ENCODE measurements at places on chromosomes 7 and 10.

DNA sequence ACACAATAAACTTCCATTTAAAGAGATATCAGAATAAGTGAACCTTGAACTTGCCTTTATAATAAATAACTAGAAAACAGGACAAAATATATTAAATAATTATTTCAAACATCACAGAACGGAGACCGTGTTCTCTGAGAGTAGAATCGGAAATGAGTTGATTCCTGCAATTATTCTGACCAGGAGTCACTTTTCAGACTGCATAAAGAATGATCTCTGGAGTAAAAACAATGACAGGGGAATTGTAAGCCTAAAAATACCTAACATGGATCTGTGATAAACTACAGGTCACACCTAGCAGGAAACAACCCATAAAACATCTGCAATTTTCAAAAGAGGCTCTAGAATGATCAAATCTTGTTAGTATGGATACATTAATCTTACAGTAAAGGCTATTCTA, 577.5 kb upstream of the SORCS1 start:
- no peak for DNase-seq

GRCh38 chr10:73803680-73804286, 7.6 kb downstream of the NDST2 start:
- DNase-seq: no peak

DNA sequence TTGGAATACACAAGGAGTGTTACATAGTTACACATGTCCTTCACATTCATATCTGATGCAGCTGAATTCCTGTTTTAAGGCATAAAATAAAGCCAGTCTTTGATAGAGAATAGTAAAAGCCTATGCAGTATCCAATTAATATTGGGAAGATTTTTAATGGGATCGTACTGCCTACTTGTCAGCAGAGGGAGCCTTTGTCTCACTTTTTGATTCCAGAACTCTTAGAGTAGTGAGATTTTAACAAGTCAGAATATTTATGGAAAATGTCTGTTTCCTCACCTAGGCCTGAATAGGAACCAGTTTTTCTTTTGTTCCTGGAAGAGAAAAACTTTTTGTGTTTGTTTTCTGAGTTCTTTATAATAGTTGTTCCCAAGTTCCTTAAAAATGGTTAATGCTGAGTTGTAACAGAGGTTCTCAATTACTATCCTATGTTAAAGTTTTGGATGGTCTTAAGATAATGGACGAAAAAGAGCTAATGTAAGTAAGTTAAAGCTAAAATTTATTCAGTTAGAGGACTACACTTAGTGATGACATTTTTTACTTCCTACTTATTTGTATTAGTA, 114.0 kb downstream of the BBS9 start:
- DNase-seq: no peak

DNA sequence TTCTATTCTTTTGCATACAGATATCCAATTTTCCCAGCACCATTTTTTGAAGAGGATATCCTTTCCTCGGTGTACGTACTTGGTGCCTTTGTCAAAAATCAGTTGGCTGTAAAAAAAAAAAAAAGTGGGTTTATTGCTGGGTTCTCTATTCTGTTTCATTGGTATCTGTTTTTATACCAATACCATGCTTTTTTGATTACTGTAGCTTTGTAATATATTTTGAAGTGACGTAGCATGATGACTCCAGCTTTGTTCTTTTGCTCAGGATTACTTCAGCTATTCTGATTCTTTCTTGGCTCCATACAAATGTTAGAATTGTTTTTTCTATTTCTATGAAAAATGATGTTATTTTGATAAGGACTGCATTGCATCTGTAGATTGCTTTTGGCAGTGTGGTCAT, 165.5 kb downstream of the MLLT10 start:
- DNase-seq: no peak

DNA sequence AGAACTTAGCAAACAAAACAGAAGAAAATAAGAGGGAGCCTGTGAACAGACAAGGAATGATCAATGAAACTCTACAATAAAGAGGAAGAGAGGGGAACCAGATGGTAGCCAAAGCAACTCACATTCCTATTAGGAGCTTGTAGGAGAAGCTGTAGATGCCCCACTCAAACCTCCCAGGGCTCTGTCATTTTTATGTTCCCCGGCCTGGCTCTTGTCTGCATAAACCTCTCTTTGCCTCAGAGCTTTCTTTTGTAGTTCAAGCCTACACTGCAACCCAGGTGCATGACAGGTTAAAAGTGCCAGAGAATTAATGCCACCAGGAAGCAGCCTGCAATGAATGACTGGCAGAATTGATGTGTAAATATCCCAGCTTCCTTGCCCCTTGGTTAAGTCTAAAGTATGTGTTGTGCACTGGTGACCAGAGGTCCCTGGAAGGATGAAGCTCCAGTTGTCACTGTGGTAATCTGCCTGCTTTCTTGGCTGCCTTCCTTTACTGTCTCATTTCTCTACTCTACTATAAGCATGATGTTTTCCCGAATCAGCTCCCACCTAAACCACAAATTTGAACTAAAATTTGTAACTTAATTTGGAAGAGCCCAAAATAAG, 40.4 kb downstream of the HDAC9 start:
- DNase-seq: no peak

DNA sequence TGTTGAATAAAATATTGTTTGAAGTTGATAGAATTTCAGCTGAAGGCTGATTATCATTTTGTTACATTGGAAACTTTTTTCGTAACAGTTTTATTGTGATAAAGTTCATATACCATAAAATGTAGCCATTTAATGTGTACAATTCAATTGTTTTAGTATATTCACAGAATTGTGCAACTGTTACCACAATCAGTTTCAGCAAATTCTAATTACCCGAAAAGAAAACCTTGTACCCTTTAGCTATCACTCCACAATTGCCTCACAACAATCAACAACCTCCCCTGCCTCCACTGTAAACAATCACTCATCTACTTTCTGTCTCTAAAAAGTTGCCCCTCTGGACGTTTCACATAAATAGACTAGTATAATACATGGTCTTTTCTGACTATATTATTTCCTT, 179.7 kb upstream of the BET1 start:
- no peak for DNase-seq

DNA sequence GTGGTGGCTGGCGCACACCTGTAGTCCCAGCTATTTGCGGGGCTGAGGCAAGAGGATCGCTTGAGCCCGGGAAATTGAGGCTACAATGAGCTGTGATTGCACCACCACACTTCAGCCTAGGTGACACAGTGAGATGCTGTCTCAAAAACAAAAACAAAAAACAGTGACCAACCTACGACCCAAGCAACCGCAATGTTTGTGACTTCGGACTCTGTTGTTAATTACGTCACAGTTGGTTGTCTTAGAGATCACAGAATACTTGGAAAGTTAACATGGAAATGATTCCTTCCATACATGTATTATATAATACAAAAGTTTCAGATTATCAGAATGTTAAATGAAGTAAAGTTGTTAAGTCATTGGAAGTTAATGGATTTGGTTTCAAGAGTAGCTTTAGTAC, 106.2 kb downstream of the REEP3 start:
- no peak for DNase-seq

DNA sequence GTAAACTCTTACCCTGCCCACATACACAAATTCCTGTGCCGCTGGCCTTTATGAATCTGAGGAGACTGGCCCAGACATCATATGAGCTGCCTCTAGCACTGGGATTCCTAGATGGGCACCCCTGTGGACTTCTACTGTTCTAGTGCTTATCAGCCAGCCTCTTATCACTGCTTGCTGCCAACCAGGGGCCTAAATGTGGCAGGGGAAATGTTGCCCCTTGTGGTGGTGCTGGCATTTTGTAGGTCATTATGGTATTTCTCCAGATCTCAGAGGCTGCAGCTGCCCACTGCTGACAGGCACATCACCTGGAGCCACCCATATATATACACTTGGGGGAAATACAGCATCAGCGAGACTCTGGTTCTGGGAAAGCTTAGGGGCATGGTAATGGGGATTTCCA, 5.4 kb downstream of the SFR1 start:
- no peak for DNase-seq

DNA sequence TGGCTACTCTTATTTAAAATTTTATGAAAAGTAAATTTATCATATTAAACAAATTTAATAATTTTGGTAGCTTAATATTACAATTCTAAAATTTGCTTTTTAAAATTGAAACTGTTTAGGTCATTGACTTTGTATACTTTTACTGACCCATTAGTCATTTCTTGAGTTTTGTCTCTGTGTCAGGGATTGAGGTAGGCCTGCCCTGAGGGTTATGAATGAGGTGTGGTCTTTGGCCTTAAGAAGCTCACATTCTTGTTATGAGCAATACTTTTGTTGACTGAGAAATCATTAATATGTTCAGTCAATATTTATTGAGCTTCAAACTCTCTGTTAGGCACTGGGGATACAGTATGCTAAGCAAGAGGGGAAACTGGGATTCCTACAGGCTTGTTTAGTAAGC, 47.0 kb upstream of the RPA3 start:
- no peak for DNase-seq

DNA sequence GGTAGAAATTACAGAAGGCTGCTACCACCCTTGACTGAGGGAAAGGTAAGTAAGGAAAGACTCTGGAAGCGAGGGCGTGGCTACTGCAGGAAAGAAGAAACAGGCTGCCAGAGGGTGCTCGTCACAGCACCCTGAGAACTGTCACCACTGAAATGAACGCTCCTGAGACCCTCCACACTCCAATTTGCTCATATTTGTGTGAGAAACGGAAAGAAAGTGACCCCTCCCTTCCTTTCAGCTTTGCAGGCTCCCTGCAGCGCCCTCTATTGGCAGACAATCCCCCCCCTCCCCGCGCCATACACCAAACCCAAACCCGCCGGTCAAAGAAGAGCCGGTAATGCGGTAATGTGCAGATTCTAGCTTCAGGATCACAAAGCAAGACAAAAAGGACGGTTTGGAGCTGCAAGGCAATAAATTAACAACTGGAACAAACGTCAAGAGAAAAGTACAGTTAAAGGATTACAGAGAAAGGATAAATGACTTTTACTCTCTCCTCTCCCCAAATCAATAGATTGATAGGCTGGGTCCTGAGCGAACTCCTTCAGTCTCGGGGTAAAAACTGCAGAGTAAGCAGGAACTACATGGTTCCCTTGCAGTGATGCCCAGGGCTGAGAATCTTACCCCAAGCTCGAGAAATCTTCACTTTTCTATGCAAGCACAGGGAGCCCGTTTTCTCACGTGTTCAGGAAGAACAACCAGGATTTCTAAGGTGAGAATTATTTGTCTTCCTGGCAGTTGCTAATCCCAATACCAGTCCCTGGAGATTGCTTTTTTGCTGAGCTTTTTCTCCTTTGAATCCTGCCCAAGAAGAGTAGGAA, 47.6 kb downstream of the STEAP1B start:
- no peak for DNase-seq

DNA sequence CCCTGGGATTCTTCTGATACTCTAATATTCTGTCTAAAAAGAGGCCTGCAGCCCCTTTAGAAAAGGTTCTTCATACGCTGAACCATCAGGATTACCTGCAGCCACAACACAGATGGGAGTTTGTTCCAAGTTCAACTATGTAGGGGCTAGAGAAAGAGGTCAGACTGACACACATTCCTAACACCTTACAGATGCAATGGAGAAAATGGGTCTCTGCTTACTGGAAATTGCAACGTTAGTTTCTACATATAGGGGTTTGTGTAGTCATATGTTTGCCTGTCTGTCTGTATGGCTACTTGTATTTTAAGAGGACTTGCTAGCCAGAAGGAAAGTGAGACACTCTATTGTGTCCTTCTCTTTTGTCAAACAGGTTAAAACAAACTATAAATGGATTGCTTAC, 618.5 kb downstream of the INHBA start:
- DNase-seq: no peak

GRCh38 chr7:102155821-102156441, 130.7 kb upstream of the SH2B2 start:
- no peak for DNase-seq

- no peak for DNase-seq
These were observed 44.6 kb upstream of the ANAPC16 start for GRCh38 chr10:72171175-72171630.

- DNase-seq: no peak
These were observed 72.3 kb downstream of the AMZ1 start for GRCh38 chr7:2760098-2760889.

- no peak for DNase-seq
These were observed 32.9 kb downstream of the AUTS2 start for GRCh38 chr7:69631131-69631530.

DNA sequence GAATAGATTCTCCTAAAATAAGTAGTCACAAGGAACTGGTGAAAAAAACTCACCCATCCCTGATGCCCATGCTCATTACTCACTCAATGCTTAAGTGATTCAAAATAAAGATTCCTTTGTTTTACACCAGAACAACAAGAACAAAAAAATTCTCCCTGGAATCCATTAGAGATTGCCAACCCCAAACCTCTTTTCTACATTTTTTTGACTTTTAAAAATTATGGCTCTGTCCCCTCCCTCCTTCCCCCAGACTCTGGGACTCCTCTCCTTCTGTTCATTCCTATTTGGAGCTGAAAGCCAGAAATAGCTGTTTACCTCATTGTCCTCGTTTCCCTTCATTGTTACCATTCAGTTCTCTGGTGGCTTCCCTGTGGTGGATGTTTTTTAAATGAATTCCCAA, 63.2 kb upstream of the FHIP2A start:
- DNase-seq: no peak

DNA sequence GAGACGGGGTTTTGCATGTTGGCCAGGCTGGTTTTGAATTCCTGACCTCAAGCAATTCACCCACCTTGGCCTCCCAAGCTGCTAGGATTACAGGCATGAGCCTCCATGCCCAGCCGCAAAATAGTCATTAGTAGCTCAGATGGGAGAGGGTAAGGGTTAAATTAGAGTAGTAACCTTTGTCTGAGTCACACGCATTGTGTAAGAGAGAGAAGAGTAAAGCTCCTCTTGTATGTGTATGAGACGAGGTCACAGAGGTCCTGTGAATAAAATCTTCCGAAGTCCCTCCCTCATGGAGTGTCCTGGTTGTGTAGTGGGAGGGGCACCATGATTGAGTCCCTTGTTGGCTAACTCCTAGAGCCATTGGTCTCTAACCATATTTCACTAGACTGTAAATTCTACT, 85.2 kb upstream of the CDC14C start:
- no peak for DNase-seq

DNA sequence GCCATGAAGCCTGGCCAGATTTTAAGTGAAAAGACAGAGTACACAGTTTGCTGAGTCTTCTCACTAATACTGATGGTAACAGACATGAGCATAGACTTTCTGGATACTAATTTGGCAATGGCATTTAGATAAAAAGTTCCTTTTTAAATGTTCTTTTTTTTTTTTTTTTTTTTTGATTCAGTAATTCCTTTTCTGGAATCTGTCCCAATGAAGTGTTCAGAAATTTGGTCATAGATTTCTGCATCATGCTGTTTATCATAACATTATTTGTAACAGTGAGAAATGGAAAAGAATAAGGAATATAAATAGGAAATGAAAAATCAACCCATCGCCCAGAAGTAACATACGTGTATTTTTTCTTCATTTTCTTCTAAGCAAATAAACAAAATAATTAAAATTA, 354.9 kb downstream of the CALN1 start:
- DNase-seq: no peak

DNA sequence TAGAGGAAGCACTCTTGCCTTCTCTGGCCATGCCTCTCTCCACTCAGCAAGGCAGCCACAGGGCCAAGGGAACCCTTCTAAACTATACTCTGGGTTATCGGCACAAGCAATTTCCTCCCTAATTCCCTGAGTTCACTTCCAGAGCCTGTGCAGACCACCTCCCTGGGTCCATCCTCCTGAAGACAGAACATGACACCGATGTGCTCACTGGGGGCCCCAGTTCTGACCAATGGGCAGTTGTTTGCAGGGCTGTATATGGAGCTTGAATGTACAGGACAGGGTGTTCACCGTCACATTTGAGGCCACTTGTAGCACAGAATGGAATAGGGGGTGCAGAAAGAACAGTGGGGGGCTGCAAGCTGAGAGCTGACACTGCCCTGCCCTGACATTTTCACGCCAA, 77.7 kb downstream of the TFEC start:
- DNase-seq: no peak

- DNase-seq: no peak
These were observed at the start of gene WDR86 for GRCh38 chr7:151409667-151410404. Gene WDR86 (minus strand): TSS chr7:151410038. CDS start chr7:151409589, 449 bp downstream.

All from stimulated activated CD4-positive, alpha-beta T cell treated with anti-CD3 and anti-CD28 coated beads, Interleukin-1b, Interleukin-23, amount 100 ng/mL, for 1 hour (primary cell).